ENCODE measurements at places on chromosomes 12 and 14.
A peak's percentile ranks its signal among the peaks of the same experiment; 100 is the strongest.

DNA sequence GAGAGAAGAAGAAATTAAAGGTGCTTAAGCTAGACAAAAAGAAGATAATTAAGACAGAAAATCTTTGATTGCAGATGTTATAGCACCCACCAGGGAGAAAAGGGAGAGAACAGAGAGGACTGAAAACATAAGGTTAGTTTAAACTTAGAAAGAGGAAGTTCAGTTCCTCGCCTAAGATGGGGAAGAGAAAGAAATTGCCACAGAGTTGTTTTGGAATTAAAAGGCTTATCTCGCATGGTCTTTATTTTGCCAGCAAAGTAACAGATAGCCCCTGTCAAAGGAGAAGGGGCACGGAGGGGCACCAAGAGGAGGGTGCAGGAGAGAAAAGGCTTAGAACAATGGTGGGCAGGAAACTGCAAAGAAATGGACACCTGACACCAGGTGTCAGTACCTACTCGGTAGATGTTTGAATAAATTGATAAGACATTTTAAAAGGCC, 17.8 kb upstream of the OXA1L start:
- no peak for DNase-seq

DNA sequence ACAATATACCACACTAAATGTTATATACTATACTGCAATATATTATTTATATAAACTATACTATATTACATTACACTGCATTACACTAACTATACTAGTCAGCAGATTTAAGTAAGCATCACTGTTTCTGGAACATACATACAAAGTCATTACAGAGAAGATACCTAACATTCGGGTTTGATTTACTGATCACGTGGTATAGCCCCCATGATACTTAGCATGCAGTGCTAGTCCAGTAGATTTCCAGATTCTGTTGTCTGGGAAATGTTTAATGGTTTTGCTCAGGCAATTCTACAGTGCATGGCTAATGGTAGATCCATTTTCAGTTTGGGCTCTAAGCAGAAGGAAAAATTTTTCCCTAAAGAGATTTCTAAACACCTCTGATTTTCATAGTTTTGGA, 403.7 kb upstream of the TMTC1 start:
- no peak for DNase-seq

DNA sequence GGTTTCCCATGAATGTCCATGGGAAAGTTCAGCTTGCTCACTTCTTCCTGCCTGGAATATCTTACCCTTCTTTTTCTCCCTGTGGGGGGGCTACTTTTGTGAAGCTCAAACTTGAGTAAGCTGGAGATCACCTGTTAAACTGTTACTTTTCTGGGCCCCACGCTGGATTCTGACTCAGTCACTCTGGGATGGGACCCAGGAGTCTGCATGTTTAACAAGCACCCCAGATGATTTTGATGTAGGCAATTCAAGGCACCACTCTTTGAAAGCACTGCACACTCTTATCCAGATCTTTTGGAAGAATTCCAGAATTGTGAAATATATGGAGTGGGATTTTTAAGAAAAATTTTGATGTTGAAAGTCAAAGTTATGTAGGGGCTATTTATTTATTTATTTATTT, 46.3 kb upstream of the IGF1 start:
- DNase-seq: no peak

- DNase-seq: no peak
Measured at GRCh38 chr12:66217342-66217917, 28.4 kb downstream of the IRAK3 start.

GRCh38 chr14:103103461-103104388, 9.2 kb downstream of the EXOC3L4 start:
- peak; percentile 55 for DNase-seq

GRCh38 chr12:46386360-46386867, 13.8 kb upstream of the SLC38A2 start:
- no peak for DNase-seq

DNA sequence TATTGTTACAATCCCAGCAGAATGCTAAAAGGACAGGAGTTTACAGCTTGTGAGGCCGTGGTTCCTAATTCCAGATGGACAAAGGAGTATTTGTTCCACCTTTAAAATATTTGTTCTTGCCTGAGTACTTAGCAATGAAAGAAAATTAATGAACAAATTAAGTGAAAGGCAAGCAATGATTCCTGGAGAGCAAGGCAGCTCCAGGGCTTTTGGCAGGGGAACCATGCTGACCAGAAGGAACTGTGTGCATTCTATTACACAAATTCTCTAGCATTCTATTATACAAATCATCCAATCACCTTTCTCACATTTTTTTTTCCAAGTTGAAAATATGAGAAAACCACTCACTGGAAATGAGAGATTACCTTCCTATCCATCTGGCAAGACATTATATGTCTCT, 1.8 kb upstream of the BMAL2 start:
- DNase-seq: no peak

- no peak for DNase-seq
Measured at GRCh38 chr12:50006754-50007442, 18.4 kb downstream of the RACGAP1 start.

DNA sequence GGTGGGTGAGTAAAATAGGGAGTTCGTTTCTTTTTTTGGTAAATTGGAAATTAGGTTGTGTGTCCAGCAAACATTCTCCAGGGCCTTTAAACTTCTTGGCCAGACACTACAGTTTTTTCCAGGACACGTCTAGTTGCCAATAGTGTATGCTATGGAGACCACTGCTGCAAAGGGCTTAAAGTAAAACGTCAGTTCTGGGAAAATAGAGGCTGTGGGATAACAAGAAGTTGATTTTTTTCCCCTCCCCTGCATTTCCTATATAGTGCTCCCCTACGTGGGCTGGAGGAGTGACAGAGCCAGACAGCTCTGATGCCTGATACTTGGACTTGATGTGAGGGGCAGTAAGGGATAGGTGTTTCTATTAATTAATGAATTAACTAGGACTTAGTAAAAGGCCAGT, 2.4 kb downstream of the ACVR1B start:
- no peak for DNase-seq

DNA sequence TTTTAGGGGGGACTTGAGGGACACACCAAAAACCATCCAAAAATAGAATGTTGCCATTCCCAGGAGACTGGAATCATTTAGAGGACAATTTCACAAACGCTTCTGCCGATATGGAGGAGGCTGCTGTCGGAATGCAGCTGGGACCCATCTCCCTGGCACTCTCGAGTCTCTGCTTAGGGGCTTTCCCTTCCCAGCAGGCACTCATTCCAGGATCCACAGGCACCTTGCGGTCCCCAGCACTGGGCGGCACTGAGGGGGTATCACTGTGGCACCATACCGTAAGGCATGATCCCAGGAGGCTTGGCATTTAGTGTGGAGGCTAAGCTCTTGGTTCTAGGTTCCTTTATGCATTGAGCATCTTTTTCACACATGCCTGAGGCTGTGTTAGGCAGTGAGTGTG, 36.6 kb upstream of the LTBP2 start:
- no peak for DNase-seq

DNA sequence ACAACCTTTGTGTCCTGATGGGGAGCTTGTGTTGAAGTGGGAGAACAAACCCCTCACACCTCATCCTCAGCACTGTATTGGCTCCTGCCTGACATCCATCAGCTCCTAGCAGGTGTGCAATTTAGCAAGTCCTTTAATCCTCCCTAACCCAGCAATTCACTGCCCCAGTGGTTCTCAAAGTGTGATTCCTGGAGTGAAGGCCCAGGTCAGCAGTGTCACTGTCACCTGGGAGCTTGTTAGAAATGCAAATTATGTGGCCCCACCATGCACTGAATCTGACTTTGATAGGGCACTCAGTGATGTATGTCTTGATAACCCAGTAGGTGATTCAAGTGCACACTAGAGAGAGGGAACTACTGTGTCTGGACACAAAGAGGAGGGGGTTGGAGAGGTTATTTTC, 133.6 kb downstream of the FGD4 start:
- no peak for DNase-seq

Data from NCI-H774 (cell line).